ENCODE measurements at places on chromosomes 7 and 10.

GRCh38 chr7:150361807-150362621 lies 6.6 kb upstream of the REPIN1 start:
- DNase-seq: no peak

DNA sequence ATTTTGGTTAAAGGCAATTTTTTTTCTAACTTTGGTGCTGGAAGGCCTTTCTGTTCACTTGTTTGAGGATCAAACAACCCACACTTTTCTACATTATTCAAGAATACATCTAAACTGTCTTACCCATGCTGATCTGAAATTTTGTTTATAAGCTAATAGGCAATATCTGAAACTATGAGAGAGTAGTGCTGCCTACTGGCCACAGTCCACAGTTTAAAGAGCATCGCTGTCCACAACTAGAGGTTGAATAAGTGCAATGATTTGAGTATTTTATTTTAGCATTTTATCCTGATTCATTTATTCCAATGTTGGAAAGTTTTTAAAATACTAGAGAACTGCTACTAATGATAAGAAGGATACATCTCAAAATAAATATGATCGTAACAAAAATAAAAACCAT lies 306.9 kb downstream of the ELMO1 start:
- DNase-seq: no peak

GRCh38 chr10:84541289-84541637 lies 212.9 kb downstream of the CCSER2 start:
- no peak for DNase-seq

GRCh38 chr7:88396948-88397322 lies 90.2 kb upstream of the STEAP4 start:
- DNase-seq: no peak

GRCh38 chr7:15463801-15464666 lies 97.8 kb downstream of the AGMO start:
- no peak for DNase-seq

DNA sequence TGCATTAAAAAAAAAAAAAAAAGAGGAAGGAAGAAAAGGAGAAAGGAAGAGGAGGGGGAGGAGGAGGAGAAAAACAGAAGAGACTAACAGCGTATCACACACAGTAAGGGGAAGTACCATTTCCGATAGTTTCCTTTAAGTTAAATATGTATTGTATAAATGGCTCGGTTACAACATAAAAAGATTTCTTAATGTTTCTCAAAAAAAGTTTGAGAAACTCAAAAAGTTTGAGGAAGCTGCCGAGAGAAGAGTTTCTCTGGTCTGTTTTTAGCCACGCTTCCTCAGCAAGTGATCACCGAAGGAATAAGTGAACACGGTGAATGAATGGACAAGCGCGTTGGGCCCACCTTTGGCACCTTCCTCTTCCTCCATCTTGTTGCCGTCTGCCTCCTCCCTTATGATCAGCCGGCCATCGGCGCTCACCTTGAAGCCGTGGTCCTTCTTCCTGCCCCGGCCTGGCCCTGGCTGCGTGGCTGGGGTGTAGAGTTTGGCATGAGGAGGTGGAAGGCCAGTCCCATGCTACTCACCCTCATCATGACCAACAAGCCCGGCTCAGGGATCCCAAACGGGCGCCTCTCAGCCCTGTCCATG lies 31.3 kb upstream of the FRAT2 start:
- DNase-seq: no peak

DNA sequence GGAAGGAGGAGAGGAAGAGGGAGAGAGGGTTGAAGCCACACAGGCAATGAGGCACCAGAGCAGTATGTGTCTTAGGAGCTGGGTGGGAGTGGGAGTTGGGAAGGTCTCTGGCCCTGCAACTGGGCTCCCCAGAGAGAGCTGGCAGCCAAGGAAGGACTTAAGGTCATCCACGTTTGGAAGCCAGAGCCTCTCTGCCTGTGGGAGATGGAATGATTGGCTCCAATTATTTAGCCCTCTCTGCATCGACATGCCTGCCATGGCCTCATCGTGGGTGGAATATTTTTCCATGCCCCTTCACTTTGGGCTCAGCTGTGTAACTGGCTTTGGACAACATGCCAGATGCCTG lies 478.5 kb downstream of the RPS24 start:
- no peak for DNase-seq

DNA sequence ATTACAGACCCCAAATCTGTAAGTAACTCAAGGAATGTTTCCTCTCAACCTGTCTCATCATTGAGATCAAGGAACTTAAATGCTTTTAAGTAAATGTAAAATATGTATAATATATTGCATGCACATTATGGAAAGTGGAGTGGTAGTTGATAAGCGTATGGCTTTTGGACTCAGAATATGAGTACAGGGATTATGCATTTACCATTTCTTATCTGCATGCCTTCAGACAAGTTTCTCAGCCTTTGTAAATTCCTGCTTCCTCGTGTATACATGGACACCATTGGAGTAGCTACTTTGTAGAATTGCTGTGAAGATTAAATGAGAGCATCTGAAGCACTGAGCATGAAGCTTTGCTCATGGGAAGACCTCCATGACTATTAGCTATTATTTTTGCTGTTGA lies 70.5 kb downstream of the CACNB2 start:
- DNase-seq: no peak

GRCh38 chr10:66586897-66587679 lies 338.7 kb upstream of the LRRTM3 start:
- DNase-seq: no peak

GRCh38 chr7:115297656-115298055 lies 375.8 kb downstream of the MDFIC start:
- no peak for DNase-seq

- no peak for DNase-seq
These were observed 284.8 kb upstream of the FZD8 start for GRCh38 chr10:35926846-35927245.

DNA sequence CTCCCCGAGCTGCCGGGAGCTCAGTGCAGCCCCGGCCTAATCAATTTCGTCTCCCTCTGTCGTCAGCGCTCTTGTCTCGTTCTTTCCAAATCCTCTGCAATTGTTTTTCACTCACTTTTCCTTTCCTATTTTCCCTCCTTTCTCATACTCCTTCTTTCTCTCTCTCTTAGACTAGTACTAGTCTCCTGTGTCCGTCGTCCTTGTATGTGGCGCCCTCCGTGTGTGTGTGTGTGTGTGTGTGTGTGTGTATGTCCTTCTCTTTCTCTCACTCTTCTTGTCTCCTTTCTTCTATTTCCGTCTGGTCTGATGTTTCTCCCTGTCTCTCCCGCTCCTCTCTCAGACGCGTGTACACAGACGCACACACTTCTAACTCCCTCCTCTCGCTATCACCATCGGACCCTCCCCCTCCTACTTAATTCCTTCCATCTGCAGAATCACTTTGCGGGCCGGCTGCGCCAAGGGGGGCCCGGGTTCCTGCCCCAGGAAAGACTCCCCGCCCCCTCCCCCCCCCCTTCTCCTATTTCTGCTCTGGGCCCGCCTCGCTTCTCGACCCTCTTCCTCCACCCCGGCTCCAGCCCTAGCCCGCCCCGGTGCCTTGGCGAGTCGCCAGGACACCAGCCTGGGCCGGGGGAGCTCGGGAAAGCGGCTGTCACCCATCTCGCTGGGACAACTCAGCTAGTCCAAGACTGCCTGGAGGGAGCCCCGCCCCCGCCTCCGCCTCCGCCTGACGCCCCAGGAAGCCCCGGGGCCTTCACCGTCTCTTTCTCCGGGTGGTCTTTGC lies 743 bp upstream of the ZCCHC24 start:
- DNase-seq: no peak

DNA sequence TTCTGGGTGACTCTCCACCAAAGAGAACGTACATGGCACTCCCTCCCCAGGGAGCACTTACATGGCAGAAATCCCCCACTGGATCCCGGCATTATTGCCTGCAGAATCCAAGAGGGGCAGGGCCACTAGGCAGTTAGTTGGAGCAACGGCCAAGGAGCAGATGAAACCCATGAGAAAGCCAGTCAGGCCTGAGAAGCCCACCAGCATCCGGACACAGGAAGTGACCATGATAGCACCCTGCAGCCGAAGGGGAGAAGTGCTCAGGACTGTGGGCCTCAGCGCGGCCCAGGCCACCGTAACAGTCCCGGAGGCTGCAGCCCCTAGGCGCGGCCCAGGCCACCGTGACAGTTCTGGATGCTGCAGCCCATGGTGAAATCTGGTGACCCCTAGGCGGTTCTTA lies 43.5 kb downstream of the STRA8 start:
- DNase-seq: no peak

GRCh38 chr10:127408733-127409132 lies 140.4 kb upstream of the NPS start:
- no peak for DNase-seq

- DNase-seq: no peak
These were observed 428.4 kb downstream of the ARL4A start for GRCh38 chr7:13115855-13116254.

- DNase-seq: no peak
These were observed 121.4 kb upstream of the PHYHIPL start for GRCh38 chr10:59055045-59055444.

GRCh38 chr7:18509481-18509880 lies 13.9 kb downstream of the HDAC9 start:
- DNase-seq: no peak

DNA sequence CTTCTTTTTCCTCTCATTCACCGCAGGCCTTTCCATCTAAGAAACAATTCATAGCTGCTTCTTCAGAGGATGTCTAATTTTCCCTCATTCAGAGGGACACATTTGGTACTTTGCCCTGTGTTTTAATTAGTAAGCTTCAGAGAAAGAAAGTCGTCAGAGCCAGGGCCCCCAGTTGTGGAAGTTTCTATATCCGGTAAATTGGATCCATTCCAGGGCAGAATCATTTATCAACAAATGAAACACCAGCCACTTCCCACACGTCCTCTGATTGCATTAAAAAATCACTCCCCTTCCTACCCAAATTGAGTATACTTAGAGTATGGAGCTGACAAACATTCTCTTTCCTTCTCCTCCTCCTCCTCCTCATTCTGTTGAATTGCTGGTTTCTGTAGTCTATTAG lies 205.8 kb upstream of the HDAC9 start:
- no peak for DNase-seq

GRCh38 chr10:31554556-31554955 lies 235.5 kb downstream of the ZEB1 start:
- DNase-seq: no peak

GRCh38 chr7:108109221-108109908 lies 20.8 kb downstream of the LAMB4 start:
- no peak for DNase-seq

GRCh38 chr10:16987206-16987621 lies 142.4 kb downstream of the CUBN start:
- no peak for DNase-seq

All from GM19239 (cell line).